ENCODE measurements at places on chromosomes 5 and 9.

GRCh38 chr5:73272351-73272750, 99.4 kb downstream of the TMEM174 start:
- DNase-seq: no peak

DNA sequence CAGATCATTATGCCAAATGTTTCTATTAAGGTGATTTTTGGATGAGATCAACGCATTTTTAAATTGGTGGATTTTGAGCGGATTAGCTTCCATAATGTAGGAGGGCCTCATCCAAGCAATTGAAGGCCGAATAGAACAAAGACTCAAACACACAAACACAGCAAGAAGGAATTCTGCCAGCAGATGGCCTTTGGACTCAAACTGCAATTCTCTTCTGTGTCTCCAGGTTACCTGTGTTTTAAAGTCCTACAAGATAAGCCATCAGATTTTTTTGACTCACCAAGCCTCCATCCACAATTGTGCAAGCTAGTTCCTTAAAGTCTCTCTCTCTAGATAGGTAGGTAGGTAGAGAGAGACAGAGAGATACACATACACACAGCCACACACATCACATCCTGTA, 25.5 kb downstream of the CDH6 start:
- DNase-seq: no peak

DNA sequence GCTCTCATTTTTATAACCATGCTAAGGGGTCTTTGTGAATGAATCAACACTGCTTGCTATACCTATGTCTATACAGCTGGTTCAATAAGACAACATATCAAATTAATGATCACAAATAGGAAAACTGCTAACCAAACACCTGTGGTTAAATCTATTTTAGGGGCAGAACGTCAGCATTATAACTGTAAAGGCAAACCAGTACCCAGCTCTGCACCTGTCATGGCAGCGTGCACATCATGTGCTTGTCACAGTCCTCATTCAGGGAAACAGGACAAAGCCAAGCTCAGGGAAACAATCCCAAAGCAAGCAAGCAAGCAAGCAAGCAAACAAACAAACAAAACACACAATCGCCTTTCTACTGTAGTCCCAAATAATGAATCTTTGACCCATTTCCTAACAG, 277.7 kb upstream of the DAP start:
- no peak for DNase-seq

GRCh38 chr5:174400461-174400860, 323.9 kb upstream of the MSX2 start:
- DNase-seq: no peak
